ENCODE measurements at places on chromosomes 1 and 21.

DNA sequence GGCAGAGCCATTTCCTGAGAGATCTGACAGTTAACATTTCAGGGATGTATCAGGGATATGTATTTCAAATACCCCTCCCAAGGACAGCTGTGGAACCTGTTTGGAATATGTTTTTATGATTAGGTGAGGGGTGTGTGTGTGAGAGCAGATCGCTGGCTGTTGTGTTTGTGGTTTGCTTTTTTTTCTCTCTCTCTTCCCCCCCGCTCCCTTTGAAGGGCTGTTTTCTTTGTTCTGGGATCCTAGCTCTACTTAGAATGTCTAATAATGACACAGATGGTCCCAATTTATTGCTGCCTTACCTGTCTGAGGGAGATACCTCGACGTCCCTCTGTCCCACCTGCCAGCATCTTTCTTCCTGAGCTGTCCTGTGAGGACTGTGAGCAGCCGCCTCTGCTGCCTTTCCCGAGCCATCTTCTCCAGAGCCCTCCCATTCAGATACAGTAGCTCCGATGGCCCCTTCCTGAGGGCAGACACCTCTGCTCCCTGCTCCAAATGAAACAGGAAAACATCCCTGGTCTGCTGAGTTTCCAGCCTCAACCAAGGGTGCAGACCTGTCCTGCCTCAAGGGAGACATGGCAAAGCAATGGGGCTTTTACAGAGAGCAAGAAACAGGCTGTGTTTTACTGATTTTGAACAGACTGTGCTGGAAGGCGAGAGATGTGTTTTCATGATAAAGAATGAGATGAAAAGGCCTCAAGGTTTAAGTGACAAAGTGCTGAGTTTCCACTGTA, 138.0 kb upstream of the TNR start:
- no peak for DNase-seq

GRCh38 chr1:97647776-97648175, 273.1 kb downstream of the DPYD start:
- DNase-seq = no peak

DNA sequence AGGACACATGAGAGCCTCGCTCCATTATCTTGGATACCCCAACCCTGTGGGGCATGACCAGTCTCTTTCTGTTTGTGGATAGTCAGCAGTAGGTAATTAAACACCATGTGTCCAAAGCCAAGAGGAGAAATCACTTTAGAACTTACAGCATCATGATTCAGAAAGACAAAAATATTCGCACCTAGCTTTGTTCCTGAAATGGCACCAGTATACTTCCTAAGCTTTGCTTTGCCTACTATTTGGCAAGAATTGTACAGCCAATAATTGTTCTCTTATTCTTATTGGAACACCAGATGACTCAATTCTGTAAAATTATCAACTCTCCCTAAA, 24.2 kb downstream of the TNFRSF9 start:
- DNase-seq = no peak

DNA sequence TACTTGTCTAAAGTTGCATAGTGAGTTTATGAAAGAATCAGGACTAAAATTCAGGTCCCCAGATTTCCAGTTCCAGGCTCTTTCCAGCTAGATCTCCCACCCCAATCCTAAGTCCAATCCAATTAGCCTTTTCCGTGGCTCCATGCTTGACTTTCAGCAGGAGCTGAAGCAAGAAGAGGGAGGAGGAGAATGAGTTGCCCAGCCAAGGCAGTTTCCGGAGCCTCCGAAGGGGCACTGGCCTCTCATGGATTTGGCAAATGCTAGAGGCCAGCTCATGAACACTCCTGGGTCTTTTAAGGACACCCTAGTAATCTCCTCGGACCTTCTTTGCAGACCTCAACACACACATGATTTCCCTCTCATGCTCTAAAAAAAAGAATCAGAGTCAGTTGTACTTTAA, 10.5 kb upstream of the LRRC52 start:
- DNase-seq = no peak

- no peak for DNase-seq
These were observed 24.0 kb downstream of the GIPC2 start for GRCh38 chr1:78069784-78070183.

DNA sequence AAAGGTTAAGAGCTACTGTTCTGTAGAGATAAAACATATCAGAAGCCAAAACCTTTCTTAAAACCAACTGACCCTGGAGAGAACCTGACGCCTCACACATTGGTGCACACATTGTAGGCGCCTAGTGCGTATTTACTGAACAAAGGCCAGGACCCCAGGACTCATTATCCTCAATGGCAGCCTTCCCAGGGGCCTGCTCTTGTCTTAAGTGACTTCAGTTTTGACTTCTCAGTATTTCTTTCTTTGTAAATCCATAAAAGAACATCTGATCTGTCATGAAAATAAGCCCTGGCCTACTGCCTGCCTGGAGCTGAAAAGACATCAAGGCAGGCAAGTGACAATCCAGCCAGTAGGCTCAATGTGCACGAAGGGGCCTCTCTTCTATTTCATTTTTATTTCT, 27.6 kb downstream of the ABCA4 start:
- no peak for DNase-seq

- DNase-seq = no peak
These were observed 358.4 kb upstream of the ADGRL4 start for GRCh38 chr1:79364896-79365295.

DNA sequence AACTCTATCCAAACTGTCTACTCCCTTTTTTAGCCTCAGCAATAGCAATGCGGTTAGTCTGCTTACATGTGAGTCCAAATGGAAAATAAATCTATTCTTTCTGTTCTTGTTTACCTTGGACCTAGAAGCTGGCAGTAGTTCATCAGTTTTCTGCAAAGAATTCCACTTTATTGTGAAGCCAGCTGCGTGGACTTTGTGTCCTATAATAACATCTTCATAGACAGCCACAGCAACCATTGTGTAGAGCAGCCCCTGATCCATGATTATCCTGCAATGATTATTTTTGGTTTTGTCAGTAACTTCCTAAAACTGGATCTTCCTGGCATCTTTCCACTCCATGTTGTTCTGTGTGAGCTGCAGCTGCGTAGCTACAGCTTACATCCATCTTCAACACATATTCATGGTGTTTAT, 408.7 kb downstream of the NUF2 start:
- DNase-seq = no peak

GRCh38 chr1:199460933-199461332, 566.6 kb upstream of the NR5A2 start:
- no peak for DNase-seq

DNA sequence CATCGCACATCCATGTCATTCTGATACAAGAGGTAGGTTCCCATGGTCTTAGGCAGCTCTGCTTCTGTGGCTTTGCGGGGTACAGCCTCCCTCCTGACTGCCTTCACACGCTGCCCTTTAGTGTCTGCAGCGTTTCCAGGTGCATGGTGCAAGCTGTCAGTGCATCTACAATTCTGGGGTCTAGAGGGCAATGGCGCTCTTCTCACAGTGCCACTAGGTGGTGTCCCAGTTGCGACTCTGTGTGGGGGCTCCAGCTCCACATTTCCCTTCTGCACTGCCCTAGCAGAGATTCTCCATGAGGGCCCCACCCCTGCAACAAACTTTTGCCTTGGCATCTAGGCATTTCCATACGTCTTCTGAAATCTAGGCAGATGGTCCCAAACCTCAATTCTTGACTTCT, 138.2 kb upstream of the BRINP3 start:
- no peak for DNase-seq

- DNase-seq = no peak
These were observed 41.3 kb upstream of the VAMP3 start for GRCh38 chr1:7729761-7730160.

- DNase-seq = no peak
These were observed 174.1 kb downstream of the FOXD2 start for GRCh38 chr1:47611992-47612391.

DNA sequence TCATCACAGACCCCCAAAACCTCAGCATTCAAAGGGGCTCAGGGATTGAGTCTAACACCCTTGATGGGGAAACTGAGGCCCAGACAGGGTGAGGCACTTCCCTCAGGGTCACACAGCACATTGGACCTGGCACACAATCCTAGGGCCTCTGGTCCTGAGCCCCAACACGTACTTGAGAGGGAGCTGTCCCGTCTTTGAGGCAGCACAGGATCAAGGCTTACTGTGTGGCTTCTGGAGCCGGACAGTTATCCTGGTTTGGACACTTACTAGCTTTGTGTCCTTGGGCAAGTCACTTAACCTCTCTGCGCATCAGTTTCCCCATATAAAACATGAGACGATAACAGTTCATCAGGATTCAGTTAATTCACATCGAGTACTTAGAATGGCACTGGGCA, 26.5 kb downstream of the RUNX3 start:
- DNase-seq = no peak

GRCh38 chr1:65027666-65028358, 61.5 kb upstream of the JAK1 start:
- peak; percentile 70 for DNase-seq

GRCh38 chr1:22370190-22370498, 81.5 kb upstream of the ZBTB40 start:
- DNase-seq = no peak

- DNase-seq = no peak
These were observed 57.2 kb downstream of the EPHB2 start for GRCh38 chr1:22767852-22768251.

DNA sequence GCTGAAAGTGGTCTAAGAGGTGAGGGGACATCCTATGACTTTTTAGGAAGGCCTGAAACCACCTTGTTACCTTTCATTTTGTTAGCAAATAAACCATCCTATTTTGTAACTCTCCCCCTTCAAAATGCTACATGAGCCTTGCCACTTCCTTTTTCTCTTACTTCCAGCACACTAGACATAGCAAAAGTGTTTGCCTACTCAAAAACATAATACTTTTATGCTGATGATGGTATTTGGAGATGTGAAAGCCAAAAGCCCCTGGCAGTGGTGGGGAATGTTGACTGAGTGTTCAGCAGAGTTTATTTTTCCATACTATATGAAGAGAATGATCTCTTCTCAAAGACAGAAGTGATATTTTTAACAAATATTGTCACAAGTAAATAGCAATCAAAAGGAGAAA, 134.2 kb downstream of the EDEM3 start:
- no peak for DNase-seq

DNA sequence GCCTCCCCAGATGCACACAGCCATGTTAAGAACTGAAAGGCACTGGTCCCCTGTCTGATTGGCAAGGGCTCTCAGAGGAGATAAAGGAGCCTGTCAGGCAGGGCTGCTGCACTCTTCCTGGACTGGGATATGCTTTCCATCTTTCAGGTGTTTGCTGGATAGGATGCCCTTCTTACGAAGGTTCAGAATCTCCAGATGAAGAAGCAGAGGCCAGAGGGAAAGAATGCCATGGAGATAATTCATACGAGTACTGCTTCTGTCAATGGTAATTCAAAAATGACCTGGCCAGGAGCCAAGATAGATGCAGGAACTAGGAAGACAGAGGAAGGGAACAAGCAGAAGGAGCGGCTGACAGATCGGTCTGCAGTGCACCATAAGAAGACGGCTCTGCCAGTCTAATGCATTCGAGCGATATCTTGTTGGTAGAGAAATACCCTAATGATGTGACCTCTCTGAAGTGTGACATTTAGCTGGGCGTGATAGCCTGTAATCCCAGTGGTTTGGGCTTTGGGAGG, 16.6 kb upstream of the ATP2B4 start:
- no peak for DNase-seq

GRCh38 chr1:240342251-240342625, 250.6 kb downstream of the FMN2 start:
- no peak for DNase-seq

DNA sequence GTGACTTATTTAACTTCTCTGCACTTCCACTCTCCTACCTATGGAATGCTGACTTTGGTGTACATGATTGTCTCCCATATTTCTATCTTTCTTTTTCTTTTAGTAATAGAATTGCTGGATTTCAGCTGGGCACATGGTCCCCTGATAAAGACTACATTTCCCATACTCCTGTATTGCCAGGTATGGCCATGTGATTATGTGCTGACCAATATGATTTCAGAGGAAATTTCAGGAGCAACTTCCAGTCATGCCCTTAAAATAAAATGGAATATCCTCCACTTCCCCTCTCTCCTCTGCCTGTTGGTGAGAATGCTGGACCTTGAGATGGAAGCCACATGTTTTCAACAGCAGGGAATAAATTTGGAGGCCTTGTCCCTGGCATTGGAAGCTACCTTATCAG, 130.7 kb upstream of the IGSF21 start:
- DNase-seq = no peak

DNA sequence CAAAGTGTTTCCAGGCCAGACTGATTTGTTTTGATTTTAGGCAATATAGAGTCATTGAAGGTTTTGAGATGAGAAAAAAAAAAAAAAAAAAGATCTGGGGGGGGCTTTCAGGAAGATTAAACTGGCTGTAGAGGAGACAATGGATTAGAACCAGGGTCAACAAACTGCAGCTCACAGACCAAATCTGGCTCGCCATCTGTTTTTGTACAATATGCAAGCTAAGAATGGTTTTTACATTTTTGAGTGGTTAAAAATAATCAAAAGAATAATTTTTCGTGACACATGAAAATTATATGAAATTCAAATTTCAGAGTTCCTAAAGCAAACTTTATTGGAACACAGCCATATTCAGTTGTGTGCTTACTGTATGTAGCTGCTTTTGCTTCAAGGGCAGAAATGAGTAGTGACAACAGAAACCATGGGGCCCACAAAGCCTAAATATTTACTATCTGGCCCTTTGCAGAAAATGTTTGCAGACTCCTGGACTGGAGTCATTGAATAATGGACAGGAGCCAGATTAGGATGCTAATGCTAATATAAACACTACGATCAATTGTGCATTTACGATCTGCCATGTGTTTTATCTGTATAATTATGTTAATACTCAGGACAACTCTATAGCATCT, 375.7 kb upstream of the DAB1 start:
- no peak for DNase-seq

DNA sequence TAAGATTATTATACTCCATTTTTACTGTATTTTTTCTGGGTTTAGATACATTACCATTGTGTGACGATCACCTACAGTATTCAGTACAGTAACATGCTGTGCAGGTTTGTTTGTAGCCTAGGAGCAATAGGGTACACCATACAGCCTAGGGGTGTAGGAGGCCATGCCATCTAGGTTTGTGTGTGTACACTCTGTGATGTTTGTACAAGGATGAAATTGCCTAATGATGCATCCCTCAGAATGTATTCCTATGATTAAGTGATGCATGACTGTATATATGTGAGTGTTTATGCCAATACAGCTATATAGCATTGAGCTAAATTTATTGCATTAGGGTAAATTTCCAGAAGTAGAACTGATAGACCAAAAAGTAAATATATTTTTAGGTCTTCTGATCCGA, 23.3 kb downstream of the TUFT1 start:
- no peak for DNase-seq

- no peak for DNase-seq
These were observed 160.3 kb downstream of the TGFBR3 start for GRCh38 chr1:91725618-91725988.

GRCh38 chr1:154521695-154522094, 19.5 kb upstream of the SHE start:
- DNase-seq = no peak

DNA sequence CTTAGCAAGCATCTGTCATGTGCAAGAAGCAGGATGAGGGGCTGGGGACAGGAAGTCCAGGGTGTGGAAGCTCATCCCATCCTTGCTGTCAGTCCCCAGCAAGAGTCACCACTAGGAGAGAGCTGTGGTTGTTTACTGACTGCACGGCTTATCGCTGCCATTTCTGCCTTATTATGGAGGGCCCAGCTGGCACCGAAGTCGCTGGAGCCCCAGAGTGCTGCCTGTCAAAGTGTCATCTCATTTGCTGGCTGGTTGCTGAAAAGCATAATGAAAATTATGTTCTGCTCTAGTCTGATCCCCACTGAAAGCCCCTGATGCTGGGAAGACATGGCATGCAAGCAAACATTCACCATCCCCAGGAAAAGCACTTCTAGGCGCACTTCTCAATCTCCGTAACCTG, 642.7 kb downstream of the NPHP4 start:
- no peak for DNase-seq

- DNase-seq = no peak
These were observed 24.2 kb downstream of the SLC19A2 start for GRCh38 chr1:169461390-169462000.
